Central memory CD4-positive, alpha-beta T cell (primary cell): ENCODE measurements at places on chromosomes 12 and 14.

- peak; percentile 36 for DNase-seq
Observed at GRCh38 chr12:110349514-110350151, 53.9 kb downstream of the ANAPC7 start.

DNA sequence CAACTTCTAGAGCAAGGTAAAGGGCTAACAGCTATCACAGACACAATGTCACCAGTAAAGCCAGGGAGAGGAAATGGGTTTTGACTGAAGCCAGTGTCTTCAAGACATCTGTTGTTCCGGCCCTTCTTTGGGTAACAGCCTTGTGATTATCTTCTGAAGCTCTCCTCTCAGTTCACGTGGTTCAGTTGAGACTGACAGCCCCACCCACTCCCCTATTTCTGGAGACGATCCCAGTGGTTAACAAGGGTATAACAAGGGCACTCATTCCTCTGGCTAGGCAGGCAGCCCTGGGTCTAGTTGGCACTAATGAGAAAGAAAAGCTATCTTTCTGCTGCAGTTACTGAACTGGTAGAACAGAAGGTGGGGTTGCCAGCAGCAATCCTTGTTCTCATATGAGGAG, 6.9 kb downstream of the GNPTAB start:
- DNase-seq, result peak; percentile 80

- no peak for DNase-seq
Observed at GRCh38 chr14:58979325-58979724, 209.1 kb upstream of the DAAM1 start.

- no peak for DNase-seq
Observed at GRCh38 chr12:93740751-93741150, 63.6 kb downstream of the CRADD start.

- DNase-seq, result no peak
Observed at GRCh38 chr12:75862692-75863471, 168.7 kb downstream of the PHLDA1 start.

DNA sequence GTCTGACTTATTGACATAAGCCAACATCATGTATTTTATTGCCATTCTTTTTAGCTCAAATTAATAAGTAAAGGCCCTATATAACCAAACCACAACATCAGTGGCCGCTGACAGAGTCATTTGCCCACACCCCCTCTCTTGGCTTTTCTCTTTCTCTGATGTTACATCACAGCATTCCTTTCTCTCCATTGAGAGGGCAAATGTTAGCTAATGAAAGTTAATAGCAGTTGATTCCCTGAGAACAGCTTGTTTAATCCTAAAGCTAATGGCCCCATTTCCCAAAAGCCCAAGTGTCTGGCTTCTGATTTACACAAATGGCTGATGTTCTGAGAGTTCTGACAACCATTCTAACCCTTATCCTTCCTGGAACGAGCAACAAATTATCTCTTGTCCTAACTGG, 308.8 kb downstream of the SNAPC1 start:
- no peak for DNase-seq

- DNase-seq, result no peak
Observed at GRCh38 chr12:131827961-131828534, at the start of gene MMP17. TSS of gene MMP17 (plus strand) at chr12:131828393. CDS start at chr12:131828495, 102 bp downstream.

DNA sequence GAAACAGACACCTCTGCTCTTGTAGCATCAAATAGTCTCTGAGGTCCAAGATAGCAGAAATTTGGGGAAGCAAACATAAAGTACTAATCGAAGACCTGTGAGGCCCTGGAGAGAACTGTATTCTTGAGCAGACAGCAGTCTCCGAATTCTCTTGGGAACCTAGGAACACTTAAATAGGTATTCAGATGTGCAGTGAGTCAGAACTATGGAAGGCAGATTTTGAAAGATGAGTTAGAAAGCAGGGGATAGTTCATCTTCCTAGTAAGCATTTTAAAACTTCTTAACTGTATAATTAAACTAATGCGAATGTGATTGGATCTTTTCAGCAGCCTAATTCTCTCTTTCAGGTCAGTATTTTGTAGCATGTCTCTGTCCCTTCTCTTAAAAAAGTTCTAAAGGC, 30.6 kb downstream of the NAA30 start:
- DNase-seq, result no peak

- DNase-seq, result no peak
Observed at GRCh38 chr14:45249856-45250575, 3.0 kb downstream of the MIS18BP1 start.

- no peak for DNase-seq
Observed at GRCh38 chr12:2032506-2032905, 20.3 kb upstream of the CACNA1C start.

DNA sequence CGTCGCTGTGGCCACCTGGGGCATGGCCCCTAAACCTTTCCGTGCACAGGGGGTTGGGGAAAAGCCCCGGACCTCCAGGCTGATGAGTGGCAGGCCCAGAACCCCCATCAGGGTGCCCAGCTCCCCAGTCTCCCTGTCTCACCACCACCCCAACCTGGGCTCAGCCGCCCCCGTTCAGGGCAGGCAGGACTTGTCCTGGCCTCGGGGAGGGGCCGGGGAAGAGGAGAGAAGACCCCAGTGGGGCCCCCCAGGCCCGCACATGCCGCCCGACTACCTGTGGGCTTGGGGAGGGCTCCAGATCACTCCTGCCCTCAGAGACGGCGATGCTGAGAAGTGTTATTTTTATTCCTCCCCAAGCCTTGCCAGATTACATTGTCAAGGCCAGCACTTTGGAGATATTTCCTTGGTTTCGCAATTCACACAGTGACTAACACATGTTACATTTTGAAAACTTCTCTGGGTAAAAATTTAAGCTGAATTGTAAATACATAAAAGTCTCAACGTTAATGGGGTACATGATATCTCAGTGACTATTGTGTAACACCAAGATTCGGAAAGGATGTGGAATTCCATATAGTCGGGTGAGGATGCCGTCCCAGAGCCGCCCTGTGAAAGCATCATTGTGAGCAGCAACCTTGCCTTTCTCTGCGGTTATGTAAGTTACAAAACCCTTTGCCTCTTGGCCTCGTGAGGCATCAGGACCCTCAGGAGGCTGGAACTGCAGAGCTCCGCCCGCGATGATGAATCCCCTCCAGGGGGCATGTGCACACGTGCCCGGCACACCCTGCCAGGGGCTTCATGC, 85.6 kb upstream of the DIO3 start:
- no peak for DNase-seq

GRCh38 chr12:49111206-49111605, 559 bp upstream of the LMBR1L start:
- no peak for DNase-seq

DNA sequence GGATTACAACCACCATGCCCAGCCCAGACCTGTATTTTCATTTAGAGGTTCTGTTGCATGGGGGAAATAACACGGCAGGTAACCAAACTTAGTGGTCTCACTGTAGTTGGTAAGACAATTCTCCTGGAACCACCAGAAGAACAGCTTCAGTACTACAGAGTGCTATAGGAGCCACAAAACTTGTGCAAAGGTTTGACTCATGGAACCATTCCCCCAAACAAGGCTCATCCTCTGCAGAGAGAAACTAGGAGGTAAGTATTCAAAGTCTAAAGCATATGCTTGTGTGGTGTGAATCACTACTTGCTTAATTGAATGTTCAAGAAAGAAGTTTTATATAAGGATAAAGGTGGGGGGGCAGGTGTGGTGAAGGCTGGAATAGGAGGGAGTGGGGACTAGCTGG, 58.7 kb downstream of the GNS start:
- DNase-seq, result no peak

DNA sequence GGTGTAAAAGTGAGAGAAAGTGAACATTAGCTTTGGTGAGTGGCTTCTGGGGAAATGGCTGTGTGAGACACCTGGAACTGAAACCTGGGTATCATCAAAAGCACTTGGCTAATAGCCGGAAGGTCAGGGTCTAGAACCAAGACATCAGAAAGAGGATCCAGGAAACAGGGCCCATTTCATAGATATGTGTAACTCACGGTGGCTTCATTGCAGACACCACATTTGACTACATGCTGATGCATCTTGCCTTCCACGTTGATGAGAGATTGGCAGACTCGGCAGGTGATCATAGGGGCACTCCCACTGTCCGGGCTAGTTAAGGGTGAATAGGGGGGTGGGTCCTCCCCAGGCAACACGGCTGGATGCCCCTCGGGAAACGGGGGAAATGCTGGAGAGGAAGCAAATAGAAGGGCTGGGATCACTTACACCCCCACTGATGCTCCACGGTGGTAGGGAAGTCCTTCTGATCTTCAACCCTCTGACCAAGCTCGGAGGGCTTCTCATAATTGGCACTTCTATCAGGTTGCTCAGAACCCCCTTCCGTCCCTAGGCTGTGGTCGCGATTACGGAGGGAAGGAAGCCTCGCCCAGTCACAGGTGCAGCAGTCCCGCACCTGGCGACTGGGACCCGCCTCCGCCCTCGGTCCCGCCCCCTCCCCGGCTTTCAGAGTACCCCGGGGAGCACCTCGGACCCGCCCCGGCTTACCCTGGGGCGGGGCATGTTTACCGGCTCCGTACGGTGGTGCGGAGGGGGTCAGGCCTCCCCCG, 593 bp downstream of the PIP4P1 start:
- DNase-seq, result peak; percentile 76

DNA sequence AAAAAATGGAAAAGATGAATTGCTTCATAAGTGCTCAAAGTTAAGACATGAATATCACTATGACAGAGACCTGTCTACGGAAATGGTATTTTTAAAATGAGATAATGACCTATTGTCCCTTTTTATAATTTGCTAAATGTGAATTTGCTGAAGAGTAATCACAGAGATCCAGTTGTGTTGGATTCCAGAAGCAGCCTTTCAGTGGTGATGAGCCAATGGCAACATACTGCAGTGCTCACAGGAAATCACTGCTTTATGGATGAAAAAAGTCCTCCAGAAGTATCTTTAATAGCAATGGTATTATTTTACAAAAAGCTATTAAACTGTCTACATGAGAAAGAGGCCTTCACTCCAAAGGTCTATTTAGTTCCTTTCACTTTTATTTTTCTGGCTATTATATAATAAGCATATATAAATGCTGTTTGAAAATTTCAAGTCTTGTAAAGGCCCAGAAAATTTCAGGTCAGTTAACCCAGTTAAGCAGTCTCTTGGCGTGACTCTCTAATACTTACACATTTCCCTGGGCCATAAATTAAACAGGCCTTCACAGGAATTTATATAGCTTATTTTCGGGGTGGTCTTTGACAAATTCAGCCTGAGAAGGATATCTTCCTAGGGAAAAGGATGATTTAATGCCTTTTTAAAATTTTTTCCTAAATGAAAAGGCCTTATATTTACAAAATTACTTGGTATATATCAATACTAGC, 55.4 kb downstream of the KCNJ8 start:
- no peak for DNase-seq

DNA sequence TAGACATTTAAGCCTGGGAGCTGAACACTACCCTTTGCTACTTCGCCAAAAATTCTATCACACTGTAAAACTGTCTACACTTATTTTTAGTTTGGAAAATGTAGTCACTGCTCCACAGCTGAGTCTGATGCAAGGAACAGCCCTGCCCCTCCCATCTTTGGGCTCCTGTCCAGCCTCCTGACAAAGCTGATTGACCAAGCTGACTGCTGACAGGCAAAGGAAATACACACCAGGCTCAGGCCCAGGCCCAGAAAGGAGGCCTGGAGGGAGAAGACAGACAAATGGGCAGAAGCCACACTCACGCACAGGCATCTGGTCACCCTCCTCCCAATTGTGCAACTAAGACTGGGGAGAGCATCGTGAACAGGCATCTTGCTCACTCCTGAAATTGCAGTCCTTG, 55.3 kb downstream of the ISCA2 start:
- no peak for DNase-seq

- no peak for DNase-seq
Observed at GRCh38 chr12:53659011-53659551, 16.8 kb downstream of the ATP5MC2 start.

GRCh38 chr12:15732341-15733061, 56.7 kb downstream of the EPS8 start:
- DNase-seq, result no peak

DNA sequence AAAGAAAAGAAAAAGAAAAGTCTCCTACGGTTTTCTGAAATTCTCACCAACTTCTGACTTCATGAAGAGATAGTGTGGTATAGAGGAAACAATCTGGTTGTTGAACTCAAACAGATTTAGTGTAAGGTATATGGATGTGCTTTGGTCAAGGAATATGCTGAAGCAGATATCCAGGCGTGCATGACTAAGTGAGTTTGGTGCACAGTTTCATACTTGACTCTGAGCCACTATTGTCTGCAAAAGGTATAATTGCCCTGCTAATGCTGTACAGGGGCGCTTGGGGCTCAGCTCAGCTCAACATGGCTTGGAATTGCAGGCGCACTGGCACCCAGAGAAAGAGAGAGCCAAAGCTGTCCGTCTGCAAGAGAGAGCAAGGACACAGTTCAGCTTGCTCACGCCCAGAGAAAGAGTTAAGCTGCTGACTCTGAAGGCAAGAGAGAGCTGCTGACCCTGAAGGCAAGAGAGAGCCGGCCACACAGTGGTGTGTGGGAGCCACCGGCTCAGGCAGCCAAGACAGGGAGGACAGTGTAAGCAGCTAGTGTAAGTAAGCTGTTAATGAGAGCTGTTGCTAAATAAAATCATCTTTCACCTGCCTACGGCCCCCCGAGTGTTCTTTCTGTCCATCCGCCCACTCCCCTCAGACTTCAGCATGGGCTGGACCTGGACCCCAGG, 66.4 kb upstream of the SLC38A4 start:
- no peak for DNase-seq

DNA sequence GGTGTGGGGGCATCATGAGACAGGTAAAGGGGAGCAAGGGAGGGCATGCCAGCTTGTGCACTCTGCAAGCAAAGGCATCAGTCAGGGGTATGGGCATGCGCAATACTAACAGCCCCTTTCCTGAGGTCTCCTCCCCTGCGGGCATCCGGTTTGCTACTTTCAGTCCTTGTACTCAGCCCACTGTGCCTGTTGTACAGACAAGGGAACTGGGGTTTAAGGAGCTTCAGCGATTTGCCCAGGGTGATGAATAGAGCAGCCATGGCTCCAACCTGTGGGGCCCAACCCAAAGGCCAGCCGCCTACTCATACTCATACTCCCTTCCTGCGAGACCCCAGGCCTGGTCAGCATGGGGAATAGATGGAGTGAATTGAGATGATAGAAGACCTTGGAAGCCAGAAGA, 66.7 kb downstream of the GALNT16 start:
- DNase-seq, result no peak

GRCh38 chr12:108855284-108856169, 1.9 kb downstream of the SSH1 start:
- no peak for DNase-seq

GRCh38 chr12:124994437-124994975, 1.1 kb downstream of the BRI3BP start:
- no peak for DNase-seq

- no peak for DNase-seq
Observed at GRCh38 chr12:116306968-116307367, 29.5 kb upstream of the MED13L start.

DNA sequence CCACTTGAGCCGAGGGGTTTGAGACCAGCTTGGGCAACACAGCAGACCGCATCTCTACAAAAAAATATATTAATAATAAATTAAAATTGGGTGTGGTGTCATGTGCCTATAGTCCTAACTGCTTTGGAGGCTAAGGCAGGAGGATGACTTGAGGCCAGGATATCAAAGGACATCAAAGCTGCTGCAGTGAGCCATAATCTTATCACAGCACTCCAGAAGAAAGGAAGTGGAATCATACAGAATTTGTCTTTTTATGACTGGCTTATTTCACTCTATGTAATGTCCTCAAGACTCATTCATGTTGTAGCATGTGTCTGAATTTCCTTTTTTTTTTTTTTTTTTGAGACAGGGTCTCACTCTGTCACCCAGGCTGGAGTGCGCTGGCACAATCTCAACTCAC, 43.9 kb upstream of the NUDT4 start:
- DNase-seq, result no peak

GRCh38 chr12:11856971-11857370, 207.5 kb downstream of the ETV6 start:
- DNase-seq, result no peak

GRCh38 chr12:91866566-91866965, 279.1 kb downstream of the BTG1 start:
- DNase-seq, result no peak
